Left ventricle myocardium superior (tissue), 1 donor: ENCODE measurements at places on chromosomes 4 and X. TPM values are rescaled to one million over a fixed set of nuclear protein-coding genes. Genes with fewer than 3 reads are reported as not detected.

TMEM154 gene
- total RNA-seq, result 3.3 TPM

RADX gene
- total RNA-seq, result 0.64 TPM

FAM9C gene
- total RNA-seq, result 1.2 TPM

BTC gene
- 0.12 TPM for total RNA-seq

KIT gene
- total RNA-seq, result 1.4 TPM

ZNF674 gene
- total RNA-seq, result 3.0 TPM

MTMR1 gene
- 20.7 TPM for total RNA-seq

TET2 gene
- total RNA-seq, result 15.4 TPM

TMPRSS11D gene
- total RNA-seq, result not detected

MAGEA11 gene
- not detected for total RNA-seq

DNA sequence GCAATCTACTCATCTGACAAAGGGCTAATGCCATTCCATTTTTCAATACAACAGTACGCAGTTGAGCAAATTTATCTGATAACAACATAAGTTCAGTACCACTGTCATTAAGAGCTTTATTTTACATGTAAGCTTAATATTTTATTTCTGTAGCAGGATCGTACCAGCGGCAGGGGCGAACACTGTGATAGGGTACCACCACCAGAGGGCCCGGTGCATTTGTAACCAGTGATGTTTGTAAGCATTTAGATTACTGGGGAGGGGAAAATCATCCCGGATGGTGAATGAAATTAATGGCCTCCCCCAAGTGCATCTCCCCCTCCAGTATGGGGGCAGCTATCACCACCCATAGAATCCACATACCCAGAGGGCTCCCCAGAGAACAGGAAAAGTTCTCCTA, 179.0 kb downstream of the ADGRA3 start:
- DNase-seq, result no peak

GRCh38 chr4:36178484-36178883, 65.8 kb downstream of the ARAP2 start:
- DNase-seq, result no peak

- DNase-seq, result peak; percentile 63
Measured at GRCh38 chr4:80183250-80184052, 13.9 kb upstream of the PRDM8 start.

GRCh38 chr4:53314252-53314651, 51.6 kb downstream of the SCFD2 start:
- DNase-seq, result no peak

- no peak for DNase-seq
Measured at GRCh38 chrX:46125111-46125510, 420.1 kb downstream of the ZNF674 start.

DNA sequence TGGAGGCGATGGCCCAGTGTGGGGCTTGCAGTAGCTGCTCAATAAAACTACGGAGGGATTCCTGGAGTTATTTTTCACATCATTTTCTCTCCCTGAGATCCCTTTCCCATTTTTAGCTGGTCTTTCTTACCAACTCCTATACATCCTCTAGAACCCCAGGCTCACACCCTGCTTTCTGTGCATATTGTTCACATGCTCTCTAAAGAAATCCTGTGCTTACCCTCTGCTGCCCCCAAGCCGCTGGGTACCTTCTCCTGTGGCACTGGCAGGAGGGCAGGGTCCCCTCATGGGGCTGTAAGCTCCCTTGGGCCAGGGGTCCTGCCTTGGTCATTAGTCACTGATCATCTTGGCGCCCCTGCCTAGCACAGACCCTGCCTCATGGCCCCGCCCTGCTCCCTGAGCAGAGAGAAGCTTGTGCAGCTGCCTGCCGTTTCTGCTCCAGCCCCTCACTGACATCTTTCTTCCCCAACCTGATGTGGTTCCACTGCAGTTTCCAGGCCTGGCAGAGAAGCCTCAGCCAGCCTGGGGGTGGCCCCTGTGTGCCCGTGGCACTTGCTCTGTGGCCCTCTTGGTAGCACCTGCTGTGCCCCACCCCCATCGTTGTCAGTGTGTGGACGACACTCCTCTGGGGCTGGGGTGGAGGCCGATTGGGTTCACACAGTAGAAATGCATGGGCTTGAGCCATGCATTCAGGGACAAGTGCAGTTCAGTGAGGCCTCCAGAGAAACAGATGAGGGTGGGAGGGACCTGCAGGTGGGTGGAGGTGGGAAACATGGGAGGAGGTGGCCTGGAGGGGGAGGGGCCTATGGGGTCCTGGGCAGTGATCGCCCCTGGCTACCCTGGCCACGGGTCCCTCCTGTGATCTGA, 69.5 kb downstream of the WFS1 start:
- DNase-seq, result no peak

DNA sequence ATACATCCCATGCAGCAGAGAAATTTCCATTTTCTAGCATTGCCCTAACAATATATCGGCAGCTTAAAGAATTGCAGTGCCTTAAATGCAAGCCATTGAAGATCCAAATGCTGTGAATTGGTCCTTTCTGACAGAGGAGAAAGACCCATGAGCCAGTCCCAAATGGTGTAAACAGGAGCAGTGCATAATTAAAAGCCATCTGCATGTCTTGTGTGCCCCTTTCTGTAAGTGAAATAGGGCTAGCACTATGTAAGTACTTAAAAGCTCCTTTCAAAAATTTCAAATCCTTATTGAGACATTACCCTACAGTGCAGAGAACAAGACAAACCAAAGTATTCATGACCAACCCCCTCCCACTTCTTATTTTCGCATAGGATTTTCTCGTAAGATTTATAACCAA, 108.7 kb upstream of the LCORL start:
- DNase-seq, result no peak

DNA sequence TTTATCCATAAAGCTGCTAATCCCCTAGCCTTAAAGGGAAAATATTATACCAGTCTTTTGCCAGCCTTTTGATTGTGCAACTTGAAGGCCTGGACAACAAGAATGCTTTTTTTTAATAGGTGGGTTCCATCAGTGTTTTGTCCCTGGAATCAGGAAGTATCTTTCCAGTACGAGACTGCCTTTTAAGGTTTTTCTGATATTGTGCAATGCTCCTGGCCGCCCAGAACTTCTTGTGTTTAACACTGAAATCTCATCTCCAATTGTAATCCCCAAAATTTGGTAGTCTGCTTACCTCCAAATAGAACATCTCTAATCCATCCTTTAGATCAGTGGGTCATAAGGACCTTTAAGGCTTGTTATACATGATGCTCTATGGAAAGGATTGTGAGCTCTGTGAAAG, 256.7 kb downstream of the NAF1 start:
- DNase-seq, result no peak

DNA sequence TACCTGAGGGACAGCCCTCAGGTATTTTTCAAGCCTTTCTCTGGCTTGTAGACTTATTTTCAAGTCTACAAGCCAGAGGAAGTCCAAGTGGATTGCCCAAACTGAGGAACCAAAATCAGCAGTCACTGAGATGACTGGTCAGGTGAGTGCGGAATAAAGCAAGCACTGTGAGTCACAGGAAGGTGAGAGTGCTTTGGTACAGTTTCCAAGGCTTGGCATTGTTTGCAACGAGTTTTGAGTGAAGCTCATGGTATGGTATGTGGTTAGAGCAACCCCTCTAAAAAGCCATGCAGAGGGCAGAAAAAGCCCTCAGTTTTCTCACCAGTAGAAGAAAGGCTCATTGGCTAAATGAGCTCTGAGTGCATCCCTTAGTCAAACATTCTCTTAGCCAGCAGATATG, 112.8 kb upstream of the EOLA2 start:
- no peak for DNase-seq

DNA sequence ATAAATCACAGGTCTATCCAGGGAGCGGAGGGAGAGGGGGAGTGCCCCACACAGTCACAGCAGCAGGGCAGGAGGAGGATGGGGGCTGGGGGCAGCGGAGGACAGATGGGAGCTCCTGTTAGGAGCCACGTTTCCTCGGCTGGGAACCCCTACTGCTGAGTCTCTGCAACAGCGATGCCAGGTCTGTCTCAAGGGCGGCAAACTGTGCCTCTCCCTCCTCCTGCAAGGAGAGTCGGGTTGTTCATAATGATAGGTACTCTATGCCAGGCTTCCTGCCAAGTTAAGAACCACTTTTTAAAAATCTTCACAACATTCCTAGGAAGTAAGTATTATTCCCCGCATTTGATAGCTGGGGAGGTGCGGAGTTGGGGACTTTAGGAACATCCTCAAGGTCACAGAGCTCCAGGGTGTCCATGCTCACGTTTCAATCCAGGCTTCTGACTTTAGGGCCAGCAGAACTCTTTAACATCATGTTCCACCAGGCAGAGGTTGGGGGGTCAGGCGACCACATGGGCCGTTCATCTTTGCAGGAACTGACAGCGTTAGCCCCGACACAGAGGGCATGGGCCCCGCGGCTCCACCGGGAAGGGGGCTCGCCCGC, 98.3 kb upstream of the MAML3 start:
- DNase-seq, result peak; percentile 28

DNA sequence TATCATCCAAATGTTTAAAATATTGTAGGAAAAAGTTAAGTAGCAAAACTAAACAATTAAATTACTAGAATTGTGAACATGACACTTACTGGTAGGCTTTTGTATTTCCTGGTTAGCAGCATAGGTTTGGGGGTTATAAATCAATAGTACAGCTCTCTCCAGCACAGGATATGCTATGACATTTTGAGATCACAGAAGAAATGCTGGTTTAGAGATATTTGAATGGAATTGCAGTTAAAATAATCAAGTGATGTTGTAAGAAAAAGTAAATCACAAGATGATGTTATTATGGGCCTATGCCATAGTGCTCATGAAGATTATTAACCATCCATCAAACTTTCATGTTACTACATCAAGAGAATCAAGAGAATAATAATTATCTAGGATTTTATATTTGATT, 1079.9 kb upstream of the SLIT2 start:
- no peak for DNase-seq

DNA sequence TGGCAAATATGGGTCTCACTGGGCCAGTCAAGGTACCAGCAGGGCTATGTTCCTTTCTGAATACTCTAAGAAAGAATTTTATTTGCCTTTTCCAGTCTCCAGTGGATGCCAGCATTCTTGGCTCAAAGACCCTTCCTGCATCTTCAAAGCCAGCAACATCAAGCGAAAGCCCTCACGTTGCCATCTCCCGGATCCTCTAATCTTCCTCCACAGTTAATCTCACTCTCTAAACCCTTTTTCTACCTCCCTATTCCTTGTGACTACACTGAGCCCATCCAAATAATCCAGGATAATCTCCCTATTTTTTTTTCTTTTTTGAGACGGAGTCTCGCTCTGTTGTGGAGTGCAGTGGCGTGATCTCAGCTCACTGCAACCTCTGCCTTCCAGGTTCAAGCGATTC, 23.4 kb downstream of the RFC1 start:
- DNase-seq, result no peak

- DNase-seq, result peak; percentile 91
Measured at GRCh38 chrX:38803588-38804431, 2.6 kb downstream of the MID1IP1 start.

DNA sequence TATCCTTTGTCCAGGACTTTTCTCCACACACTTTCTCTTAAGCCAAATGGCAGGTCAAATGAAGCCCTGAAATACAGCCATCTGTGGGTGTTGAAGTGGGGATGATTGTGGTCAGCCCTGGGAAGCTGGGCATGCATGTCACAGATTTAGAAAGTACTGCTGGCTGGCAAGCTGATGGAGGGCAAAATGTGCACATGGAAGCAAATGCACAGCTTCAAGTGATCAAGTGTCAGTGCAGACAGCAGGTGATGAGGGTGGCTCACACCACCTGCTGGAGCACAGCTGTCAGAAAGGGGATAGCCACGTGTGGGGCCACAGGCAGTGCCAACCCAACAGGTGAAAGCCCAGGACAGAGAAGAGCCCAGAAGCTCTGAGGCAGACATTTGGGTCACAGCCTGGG, 40.3 kb upstream of the ATXN3L start:
- peak; percentile 47 for DNase-seq

DNA sequence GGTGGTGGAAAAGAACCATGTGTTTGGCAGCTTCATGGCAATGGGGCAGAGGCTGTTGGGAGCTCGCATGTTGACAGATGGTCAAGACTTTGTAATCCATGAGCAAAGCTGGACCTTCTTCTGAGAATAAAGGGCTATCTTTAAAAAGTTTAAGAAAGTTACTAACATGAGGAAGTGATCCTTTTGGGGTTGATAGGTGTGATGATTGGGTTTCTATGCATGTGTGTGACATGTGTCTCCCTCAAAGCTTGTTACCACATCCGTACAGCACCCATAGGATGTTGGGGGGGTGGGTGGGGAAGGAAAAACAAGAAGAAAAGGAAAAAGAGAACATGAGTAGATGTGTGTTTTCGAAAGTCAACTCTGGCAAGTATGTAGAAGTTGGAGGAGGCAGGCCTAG, 123.0 kb upstream of the TLR3 start:
- no peak for DNase-seq

- DNase-seq, result no peak
Measured at GRCh38 chr4:139902321-139903320, 237.0 kb downstream of the MGST2 start.

GRCh38 chrX:13279279-13280018, 40.4 kb downstream of the ATXN3L start:
- DNase-seq, result no peak

DNA sequence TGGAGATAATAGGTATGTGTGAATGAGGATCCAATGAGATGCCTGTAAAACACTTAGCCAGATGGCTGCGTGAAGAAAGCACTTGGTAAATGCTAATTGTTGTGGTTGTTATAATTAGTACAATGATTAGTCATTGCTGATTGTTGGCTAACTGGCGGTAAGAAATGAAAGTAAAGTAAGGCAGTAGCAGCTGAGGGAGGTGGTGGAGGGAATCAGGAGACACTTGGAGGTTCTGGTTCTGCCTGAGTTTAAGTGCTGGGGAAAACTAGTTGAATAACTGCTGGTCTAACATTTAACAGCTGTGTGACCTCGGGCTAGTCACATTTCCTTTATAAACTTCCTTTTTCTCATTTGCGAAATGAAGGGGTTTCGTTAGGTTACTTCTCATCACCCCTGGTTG, 30.9 kb downstream of the CD38 start:
- no peak for DNase-seq

- DNase-seq, result no peak
Measured at GRCh38 chrX:100720301-100720700, 11.6 kb downstream of the SYTL4 start.

GRCh38 chr4:40842725-40843423, 93.1 kb downstream of the NSUN7 start:
- no peak for DNase-seq
